Lung microvascular endothelial cell (primary cell): ENCODE measurements at places on chromosomes 7 and 10. TPM values are rescaled to one million over a fixed set of nuclear protein-coding genes. Genes with fewer than 3 reads are reported as not detected.
A peak's percentile ranks its signal among the peaks of the same experiment; 100 is the strongest.

NME8 gene
- total RNA-seq = not detected in 2 replicates

FFAR4 gene
- not detected in 2 replicates for total RNA-seq

TMEM229A gene
- not detected in 2 replicates for total RNA-seq

PRSS1 gene
- total RNA-seq = not detected in 2 replicates

SPDYE9 gene
- not detected in 2 replicates for total RNA-seq

CPA2 gene
- total RNA-seq = not detected in 2 replicates

MUC12 gene
- total RNA-seq = not detected in 2 replicates

LDB3 gene
- total RNA-seq = not detected in 2 replicates

IFIT1B gene
- total RNA-seq = not detected in 2 replicates

PARD3 gene
- total RNA-seq = 23.1 and 29.4 TPM in 2 replicates

UCN3 gene
- not detected in 2 replicates for total RNA-seq

GRCh38 chr10:110083884-110084283 lies 76.1 kb downstream of the ADD3 start:
- DNase-seq = peak; percentile 14

DNA sequence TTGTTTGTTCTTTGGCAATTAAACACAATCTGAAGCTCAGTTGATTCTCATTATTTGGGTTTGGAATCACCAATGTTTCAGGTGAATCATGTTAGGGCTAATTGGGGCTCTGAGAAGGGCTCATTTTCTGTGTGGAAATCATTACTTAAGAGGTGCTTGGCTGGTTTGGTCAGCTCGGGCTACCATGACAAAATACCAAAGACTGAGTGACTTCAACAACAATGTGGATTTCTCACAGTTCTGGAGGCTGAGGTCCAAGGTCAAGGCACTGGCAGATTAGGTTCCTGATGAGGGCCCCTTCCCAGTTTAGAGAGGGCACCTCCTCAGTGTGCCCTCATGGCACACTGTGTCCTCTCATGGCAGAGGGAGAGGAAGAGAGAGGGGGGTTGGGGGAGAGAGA lies 121.3 kb downstream of the ZNF248 start:
- no peak for DNase-seq

- no peak for DNase-seq
Measured at GRCh38 chr10:18504161-18504560, 147.2 kb downstream of the NSUN6 start.

DNA sequence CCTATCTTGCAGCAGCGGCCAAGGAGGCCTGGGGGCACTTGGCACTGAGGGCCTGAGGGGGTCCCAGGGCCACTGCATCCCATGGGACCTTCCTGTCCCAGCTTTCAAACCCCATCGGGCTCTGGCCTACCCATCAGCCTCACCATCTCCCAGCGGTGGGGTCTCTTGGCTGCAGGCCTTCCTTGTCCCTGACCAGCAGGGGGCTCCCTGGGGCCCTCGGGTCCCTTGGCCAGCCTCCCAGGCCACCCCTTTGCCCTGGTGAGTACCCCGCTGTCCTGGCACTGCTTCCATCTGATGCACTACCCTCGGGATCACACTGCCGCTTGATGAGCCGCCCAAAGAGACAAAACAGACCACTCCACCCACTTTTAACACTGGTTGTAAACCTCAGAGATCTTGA lies 43.5 kb downstream of the YKT6 start:
- DNase-seq = peak; percentile 38

GRCh38 chr10:130480491-130480890 lies 344.3 kb downstream of the GLRX3 start:
- DNase-seq = no peak

GRCh38 chr10:110409926-110410325 lies 87.8 kb upstream of the DUSP5 start:
- DNase-seq = no peak

- DNase-seq = peak; percentile 33
Measured at GRCh38 chr10:43197834-43198681, 59.8 kb downstream of the CSGALNACT2 start.
